ENCODE measurements at places on chromosomes 7 and 10.
A peak's percentile ranks its signal among the peaks of the same experiment; 100 is the strongest.

DNA sequence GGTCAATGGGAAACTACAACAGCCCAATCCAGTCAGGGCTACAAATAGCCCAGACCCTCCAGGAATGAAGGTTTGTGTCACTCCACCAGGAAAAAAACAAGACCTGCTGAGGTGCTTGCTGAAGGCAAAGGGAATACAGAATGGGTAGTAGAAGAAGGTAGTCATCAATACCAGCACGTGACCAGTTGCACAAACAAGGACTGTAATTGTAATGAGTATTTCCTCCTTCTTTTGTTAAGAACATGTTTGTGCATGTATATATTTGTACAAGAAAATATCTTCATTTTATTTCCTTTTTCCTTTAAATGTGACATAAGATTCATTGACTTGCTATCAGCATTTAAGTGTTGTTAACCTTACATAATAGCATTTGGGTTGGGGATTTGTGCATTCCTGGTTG is 229.3 kb downstream of the IMMP2L start:
- DNase-seq = no peak

GRCh38 chr10:24862589-24862988 is 89.8 kb downstream of the PRTFDC1 start:
- DNase-seq = no peak

- no peak for DNase-seq
Observed at GRCh38 chr7:114084472-114085312, 165.9 kb upstream of the PPP1R3A start.

DNA sequence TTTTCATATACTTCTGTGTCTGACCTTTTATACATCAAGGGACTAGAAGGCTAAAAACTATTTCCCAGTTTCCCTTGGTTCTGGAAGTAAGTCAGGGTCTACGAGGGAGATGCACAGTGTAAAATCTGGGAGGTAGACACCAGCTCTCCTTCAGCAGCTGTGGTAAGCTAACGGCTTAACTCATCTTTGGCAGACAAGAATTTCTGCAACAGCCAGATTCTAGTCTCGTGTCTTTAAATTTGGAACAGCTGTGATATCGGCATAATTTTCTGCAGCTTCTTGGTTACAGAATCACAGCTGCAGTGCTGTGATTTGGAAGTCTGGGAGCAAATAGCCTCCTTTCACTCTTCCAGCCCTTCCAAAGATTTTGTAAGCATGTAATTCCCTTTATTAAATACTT is 37.4 kb upstream of the ABCB4 start:
- DNase-seq = no peak

- DNase-seq = no peak
Observed at GRCh38 chr10:59895629-59896116, 10.7 kb downstream of the CCDC6 start.

GRCh38 chr10:86970982-86971231 is 2.6 kb downstream of the ADIRF start:
- no peak for DNase-seq

DNA sequence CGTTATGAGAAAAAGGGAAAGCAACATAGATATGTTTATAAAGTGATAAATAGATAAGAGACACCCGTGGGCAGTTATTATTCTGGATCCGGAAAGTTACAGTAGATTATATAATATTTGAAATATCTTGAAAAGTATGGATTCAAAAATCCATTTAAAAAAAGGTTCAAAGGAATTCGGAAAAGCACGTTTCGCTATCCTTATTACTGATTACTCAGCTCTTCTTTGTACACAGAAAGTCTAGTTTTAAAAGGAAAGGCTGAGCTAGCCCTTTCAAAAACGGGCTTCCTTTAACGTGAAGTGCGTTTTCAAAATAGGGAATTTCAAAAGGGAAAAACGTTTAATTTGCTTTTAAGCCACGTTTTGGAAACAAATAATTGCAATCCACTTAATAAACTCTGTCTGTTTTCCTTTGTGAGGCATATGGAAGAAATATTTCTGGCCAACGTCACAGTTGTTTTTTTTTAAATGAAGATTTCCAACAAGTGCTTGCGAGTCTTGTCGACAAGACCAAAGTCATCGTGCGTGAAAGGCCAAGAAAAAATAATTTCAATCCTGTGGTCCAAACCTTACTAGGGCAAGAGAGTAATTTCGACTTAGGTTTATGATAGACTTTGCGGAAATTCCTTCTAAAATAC is 2.2 kb upstream of the SKIDA1 start:
- no peak for DNase-seq

DNA sequence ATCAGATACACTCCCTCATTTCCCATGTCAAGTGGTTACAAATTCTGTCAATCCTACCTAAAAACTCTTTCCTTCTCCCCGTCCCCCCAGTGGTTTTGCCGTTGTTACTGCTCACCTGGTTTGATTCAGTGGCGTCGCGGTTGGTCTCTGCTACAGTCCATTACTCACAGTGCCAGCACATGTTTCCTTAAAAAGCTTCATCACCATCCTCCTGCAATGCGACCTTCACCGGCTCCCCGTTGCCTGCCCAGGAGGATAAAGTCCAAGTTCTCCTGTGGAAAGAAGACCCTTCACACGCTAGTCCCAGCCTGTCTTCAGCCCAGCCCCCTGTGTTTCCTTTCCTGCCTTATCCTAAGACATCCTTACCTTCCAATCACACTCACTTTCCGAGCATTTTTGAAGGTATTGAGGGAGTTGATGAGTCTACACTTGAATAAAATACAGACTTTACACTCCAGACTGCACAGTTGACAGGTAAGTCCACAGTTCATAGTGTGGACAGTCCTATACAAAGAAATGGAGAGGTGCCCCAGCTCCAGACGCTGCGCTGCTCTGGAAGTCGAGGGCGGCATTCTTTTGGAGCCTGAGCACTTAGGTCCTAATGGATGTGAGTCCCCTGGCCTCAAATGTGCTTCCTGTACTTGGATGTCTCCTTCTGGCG is 3.4 kb upstream of the LARP4B start:
- no peak for DNase-seq

DNA sequence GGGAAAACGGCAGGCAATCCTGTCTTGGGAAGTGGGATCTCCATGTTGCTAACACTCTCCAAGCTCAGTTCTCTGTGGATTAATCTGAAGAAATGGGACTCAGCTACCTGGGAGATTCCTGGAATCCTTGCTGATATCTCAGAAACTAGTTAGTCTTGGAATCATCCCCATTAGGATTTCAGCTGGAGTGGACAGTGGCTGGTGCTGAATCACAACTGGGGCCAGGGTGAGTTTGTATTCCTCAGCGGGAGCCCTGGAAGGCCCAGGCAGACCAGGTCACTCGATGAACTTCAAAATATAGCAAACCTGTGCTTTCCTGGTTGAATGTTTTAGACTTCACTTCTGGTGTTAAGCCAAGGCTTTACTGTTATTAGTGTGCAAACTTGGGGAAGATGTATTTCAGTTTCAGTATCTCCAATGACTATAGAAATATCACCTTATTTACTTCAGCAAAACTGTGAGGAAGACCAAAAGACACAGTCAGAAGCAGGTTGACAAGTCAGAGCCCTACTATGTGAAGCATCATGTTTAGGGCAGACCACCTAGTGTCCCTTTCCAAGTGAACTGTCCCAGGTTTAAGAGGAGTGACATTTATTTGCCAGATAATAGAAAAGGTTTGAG is 126.1 kb downstream of the AOAH start:
- DNase-seq = no peak

- DNase-seq = no peak
Observed at GRCh38 chr7:51327287-51327717, 10.7 kb upstream of the COBL start.

GRCh38 chr10:87850742-87851205 is 12.6 kb downstream of the KLLN start:
- peak; percentile 40 for DNase-seq

DNA sequence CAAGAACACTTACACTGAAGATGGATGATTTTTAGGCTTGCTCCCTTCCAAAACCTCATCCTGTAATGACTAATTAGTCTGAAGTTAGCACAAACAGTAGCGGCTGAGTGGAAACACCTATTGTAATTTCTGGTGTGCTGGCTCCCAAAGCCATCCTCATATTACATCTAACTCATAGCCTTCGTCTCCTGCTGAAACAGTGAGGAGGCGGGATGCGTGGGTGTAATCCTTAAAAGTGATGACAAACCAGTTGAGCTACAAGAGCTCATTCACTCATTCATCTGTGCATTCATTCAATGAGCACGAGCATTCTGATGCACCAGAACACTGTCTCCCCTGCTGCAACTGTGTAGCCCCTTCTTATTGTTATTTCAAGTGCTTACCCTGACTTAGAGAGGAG is 235.3 kb downstream of the CALN1 start:
- DNase-seq = no peak

DNA sequence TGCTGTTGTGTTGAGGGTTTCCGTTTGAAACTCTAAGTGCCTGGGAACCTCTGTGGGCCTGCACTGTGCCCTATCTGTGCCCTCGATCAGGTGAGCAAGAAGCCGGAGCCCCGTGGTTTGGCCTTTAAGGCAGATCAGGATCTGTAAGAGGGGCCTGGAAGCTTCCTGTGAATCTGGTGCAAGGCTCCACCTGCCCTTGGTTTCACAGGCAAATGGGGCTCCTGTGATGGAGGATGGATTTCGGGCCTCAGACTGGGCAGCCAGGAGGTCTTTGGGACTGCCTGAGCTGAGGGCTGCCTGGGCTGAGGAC is 21.6 kb downstream of the SCART1 start:
- DNase-seq = no peak

- DNase-seq = no peak
Observed at GRCh38 chr7:45716380-45717203, 142.4 kb downstream of the ADCY1 start.

GRCh38 chr10:63200431-63200830 is 67.3 kb downstream of the NRBF2 start:
- DNase-seq = no peak

GRCh38 chr7:50450590-50451032 is 461 bp upstream of the FIGNL1 start:
- DNase-seq = no peak

DNA sequence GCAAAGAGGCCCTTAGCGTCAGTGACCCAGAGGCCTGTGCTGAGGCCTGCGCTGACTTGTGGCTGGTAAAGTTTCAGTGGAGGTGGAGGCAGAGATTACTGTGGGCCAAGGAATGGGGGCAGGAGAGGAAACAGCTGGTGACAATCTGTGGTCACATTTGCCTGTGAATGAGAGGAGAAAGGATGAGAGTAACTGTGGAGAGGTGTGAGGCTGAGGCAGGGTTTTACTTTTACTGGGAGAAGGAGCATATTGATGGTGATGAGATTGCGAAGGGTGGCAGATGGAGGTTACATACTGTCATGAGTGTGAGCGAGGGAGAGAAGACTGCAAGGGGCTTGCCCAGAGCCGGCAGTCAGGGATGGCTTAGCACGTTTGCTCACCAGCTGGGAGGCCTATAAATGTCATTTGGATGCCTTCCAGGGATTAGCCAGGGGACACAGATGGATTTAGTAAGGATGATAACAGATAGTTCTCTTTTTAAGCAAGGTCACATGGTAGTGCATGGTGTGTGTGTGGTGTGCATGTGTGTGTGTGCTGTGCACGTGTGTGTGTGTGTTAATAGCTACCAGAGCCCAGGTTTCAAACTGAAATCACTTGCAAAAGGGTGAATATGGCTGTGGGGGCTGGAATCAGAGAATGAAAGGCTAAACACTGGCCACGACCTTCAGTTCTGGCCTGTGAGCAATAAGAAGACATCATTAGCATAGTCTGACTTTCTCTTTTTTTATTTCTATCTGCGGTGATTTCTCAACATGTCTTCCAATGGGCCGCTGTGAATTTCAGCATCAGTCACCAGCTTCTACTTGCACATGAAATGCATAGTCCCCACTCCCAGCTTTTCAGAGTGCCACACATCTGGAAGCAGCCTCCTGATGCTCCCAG is 291.5 kb upstream of the ZNF32 start:
- DNase-seq = no peak

DNA sequence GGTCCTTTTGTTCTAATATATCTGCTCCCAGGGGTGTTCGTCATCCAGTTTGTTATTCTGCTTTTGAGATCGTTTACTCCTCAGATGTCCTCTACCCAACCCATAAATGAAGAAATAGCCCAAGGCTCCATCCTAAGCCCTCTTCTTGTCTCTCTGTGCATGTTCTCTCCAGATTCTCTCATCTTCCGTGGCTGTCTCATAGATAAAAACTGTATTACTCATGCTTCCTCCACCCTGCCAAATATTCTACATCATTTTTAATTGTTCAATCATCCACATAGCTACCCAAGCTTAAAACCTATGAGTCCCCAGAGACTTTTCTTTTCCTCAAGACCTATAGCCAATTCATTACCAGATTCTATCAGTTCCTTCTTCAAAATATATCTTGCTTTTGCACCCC is 44.9 kb downstream of the CAV1 start:
- peak; percentile 76 for DNase-seq

GRCh38 chr7:97499204-97499603 is 232.7 kb upstream of the TAC1 start:
- peak; percentile 6 for DNase-seq

DNA sequence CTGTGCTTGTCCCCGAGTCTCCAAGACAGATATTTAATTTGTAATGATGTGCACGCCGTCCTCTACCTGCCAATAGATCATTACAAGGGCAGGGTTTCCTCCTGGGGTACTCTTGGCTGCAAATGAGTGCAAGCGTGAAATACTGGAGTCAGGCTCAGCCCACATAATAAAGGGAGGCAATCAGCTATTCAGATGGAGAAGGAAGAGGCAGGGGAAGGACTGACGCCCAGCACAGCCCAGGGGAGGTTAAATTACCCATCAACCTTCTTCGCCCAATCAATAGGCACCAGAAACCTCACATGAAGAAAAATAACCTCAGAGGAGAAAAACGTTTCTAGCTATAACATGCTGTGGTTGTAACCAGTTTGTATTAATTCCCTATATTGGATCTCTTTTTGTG is 544.9 kb upstream of the ADARB2 start:
- no peak for DNase-seq

DNA sequence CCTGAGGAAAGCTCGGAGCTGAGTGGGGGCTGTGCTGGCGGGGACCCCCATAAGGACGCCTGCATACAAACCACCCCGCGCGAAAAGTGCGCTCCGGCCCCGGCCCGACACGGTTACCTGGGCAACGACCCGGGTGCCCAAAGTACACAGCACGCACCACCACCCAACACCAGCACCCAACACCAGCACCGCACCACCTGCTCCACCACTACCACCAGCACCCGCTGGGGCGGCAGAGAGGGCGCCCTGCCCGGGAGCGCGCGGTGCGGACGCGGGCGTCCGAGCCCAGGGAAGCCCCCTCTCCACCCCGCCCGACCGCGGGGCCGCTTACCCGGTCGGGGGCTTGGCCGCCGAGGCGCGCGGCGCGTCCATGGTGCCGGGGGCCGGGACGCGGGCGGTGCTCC is 345 bp downstream of the COBL start:
- DNase-seq = no peak

- DNase-seq = no peak
Observed at GRCh38 chr7:122845286-122845685, 41.0 kb downstream of the CADPS2 start.

DNA sequence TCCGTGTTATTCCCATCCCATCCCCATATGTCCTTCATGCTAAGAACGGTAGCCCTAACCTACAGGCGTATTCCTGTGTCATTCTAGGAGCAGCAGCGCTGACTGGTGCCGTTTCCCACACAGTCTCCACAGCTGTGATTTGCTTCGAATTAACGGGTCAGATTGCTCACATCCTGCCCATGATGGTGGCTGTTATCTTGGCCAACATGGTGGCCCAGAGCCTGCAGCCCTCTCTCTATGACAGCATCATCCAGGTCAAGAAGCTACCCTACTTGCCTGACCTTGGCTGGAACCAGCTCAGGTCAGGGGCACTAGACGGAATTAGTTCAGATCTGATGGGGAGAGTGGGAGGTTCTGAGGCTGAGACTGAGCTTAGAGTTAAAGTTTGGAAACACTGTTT is 20.7 kb downstream of the FAM131B start:
- no peak for DNase-seq

- DNase-seq = no peak
Observed at GRCh38 chr10:131641231-131641630, 259.6 kb upstream of the PPP2R2D start.
